ENCODE measurements at places on chromosomes 16 and 17.

GRCh38 chr17:58232707-58233156, 5.7 kb upstream of the LPO start:
- no peak for DNase-seq

- no peak for DNase-seq
Observed at GRCh38 chr17:39926135-39926587, 1.2 kb downstream of the ORMDL3 start.

DNA sequence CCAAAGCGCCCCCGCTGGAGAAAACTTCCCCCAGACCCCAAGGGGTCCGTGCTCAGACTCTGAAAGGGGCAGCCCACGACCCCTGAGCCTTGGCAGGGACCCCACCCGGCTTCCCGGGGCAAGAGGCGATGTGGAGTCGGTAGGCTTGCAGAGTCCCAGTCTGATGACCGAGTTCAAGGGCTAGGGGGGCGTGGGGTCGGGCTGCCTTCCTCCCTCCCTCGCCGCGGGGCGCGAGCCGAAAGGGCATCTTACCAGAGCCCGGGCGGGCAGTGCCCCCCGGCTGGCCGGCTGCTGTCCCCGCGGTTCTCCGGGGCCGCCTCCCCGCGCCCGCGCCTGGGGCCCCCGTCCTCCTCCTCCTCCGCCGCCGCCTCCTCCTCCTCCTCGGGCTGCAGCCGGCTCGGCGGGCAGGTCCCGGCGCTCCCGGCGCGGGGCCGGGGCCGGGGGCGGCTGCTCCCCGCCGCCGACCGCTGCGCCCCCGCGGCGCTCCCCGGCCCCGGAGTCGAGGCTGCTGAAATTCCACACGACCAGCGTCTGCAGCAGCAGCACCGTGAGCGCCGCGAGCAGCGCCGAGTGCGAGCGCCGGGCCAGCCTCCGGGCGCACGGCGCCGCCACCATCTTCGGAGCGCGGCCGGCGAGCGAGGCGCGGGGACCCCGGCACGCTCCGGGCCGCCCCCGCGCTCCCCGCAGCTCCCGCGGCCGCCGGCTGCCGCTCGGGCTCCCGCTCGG, 415 bp downstream of the XYLT1 start:
- DNase-seq: no peak

- no peak for DNase-seq
Observed at GRCh38 chr17:59762824-59763374, 55.4 kb downstream of the VMP1 start.

- DNase-seq: no peak
Observed at GRCh38 chr17:29038085-29038795, 4.7 kb upstream of the PIPOX start.

GRCh38 chr16:66728804-66729203, 22.6 kb downstream of the DYNC1LI2 start:
- DNase-seq: no peak

DNA sequence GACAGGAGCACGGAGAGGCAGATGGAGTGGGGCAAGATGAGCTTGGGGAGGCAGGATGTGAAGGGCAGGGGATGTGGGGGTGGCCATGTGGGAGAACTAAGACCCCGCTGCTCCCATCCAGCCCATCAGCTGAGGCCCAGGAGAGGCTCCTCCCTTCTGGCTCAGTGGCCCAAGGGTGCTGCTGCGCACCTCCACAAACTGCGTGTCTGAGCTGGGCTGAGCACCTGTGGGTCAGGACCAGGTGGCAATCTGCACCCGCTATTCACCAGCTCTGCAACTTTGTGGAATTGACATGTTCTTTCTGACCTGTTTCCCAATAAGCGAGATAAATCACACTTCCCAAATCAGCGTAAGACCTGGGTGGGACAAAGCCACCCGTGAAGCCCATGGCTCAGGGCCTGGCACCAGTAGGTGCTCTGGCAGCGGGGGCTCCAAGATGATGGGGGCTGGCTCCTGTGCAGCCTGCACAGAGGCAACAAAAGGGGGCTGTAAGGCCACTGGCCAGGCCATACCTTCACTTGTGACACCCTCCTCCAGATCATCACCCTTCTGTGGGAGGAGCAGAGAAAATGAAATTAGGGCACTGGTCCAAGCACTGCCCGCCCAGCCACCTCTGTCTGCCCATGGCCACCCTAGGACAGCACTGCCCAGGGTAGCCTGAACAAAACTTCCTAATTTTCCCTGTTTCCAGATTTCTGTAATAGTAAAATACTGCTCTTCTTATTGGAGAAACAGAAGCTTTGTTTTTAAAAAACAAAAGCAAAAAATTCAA, 11.7 kb upstream of the SREBF1 start:
- no peak for DNase-seq

DNA sequence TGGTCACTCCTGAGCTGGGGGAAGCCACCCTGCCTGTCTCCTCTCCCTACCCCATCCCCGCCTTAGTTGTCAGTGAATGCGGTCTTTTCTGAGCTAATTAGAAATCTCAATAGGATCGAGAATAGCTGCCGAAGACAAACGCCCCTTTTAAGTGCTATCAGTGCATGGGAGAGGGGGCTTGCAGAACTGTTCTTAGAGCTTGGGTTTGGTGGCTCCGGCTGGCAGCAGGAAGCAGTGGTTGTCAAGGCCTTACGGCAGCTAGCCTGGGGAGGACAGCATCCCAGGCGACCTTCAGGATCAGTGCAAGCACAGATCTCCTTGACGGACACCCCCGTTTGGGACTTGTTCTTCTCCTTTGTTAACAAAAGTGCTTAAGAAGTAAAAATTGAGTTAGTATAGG, 195.1 kb downstream of the CCDC182 start:
- DNase-seq: no peak

- DNase-seq: no peak
Observed at GRCh38 chr17:60506312-60506711, 19.7 kb downstream of the APPBP2 start.

DNA sequence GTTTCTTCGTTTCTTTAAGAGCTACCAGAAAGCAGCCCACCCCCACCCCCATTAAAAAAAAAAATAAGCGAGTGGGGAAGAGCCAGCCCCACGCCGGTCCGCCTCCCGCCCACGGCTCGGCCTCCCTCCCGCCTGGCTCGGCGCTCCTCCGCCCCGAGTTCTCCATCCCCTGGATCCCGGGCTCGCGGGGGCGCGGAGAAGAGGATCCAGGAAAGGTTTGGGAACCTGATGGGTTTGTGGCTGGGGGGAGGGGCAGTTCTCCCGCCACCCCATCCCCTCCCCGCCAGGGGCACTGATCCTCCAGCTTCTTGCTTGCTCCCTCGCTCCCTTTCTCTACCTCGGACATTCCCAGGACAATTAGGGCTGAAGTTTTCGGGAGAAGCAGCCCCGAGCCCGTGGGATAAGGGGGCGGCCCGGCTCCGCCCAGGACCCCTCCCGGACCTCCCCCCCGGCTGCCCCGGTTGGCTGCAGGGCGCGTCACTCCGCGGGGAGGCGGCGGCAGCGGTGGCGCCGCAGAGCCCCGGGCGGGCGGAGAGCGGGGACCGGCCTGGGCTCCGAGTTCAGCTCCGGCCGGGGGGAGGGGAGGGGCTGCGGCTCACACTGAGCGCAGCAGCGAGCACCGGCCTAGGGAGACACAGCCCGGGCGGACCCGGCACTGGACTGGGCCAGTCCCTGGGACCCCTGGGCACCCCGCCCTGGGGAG, 1.0 kb upstream of the SALL1 start:
- peak; percentile 70 for DNase-seq

GRCh38 chr16:47565454-47565853, 104.3 kb downstream of the PHKB start:
- DNase-seq: no peak

- DNase-seq: no peak
Observed at GRCh38 chr16:46830417-46830901, 521 bp downstream of the C16orf87 start.

DNA sequence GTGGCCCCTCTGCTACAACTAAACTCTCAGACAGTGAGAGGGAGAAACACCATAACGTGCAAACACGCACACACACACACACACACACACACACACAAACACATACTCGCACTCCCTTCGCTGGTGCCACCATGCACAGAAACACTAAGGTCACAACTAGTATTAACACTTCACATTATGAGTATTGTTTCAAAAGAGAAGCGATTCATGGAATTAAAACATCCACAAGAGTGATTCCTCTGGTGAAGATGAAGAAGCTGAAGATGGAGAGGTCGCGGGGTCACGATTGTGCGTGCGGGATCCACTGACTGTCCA, 7.1 kb upstream of the GHDC start:
- no peak for DNase-seq

- DNase-seq: no peak
Observed at GRCh38 chr17:50328363-50329325, 17.3 kb upstream of the XYLT2 start.

DNA sequence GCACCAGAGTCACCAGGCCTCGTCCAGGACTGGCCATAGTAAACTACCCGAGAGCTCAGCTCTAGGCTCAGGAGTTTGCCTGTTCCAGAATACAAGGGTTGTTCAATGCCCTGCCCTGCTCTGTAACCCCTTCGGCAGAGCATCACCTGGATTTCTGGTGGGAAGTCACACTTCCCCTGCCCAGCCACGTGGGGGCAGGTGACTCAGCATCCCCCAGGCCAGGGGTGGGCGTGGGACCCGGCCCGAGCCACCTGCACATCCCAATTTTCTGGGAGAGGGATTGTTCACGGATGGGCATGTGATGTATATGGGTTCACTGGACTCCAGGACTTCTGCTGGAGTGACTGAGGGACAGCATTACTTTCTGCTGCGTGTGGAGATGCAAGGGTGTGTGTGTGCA, 25.8 kb downstream of the COX4I1 start:
- no peak for DNase-seq

DNA sequence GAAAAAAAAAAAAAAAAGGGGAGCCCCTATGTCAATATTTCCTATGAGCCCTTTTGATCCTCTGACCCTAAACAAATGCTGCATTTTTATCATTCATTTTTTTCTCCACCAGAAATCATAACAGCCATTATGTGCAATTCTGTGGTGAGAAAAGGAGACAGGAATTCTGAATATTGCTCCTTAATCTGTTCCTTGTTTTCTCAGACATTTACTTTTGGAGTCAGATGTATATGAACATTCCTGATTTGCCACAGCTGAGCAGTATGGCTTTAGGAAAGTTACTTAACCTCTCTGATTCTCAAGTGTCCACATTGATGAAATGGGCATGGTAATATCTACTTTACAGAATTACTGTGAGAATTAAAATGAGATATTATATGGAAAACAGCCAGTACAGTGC, 144.4 kb downstream of the SKAP1 start:
- no peak for DNase-seq

GRCh38 chr16:11752856-11753255, 10.2 kb upstream of the TXNDC11 start:
- DNase-seq: no peak

GRCh38 chr17:30344283-30345088, 10.6 kb upstream of the TMIGD1 start:
- DNase-seq: no peak

All from NCI-H1436 (cell line).